GM23338 (cell line): ENCODE measurements at places on chromosomes 5 and 9.
A peak's percentile ranks its signal among the peaks of the same experiment; 100 is the strongest.

DNA sequence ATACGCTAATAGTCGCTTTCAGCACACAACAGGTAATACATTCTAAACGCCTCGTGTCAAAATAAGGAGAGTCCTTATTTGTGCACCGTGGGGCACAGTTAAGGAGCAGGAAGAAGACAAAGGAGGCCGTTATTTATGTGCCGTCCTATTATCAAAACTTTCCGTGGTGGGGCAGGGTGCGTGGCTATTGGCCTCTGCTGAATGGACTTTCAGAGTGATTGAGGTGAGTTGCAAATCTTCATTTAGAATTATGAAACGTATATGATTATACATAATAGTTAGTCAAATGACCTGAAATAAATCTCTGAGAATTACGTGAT is 833 bp downstream of the C5orf24 start:
- DNase-seq: no peak

DNA sequence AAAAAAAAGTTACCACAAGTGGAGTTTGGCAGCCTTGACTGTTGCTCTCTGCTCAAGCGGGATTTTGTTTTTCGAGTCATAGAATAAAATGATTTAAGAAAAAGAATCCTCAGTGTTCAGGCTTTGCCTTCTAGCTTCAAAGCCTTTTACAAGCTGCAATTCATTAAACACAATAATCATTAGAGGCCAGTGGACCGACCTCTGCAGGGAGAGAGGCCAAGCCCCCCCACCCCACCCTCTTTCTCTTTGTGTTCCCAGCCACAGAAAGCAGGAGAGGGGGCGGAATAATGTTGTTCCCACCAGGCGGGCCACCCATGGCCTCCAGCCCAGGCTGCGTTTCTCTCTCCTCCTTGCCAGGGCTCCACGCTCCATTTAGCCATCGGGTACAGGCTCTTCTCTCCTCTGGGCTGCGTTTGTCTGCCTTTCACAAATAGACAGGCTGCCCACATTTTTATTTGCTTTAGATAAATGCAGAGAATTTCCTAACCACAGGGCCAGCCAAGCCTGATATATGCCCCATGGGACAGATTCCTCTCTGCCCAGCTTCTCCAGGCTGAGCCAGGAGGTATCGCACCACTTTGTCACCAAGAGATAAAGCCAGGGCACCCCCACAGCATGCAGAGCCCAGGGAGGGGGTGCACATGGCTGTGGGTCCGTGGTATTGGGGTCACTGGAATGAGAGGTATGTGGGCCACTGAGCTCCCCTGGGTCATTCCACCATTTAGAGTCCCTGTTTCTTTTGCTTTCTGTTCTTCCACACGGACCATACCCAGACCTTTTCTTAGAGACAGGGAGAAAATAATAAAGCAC is 318.8 kb downstream of the PIK3R1 start:
- DNase-seq: no peak

DNA sequence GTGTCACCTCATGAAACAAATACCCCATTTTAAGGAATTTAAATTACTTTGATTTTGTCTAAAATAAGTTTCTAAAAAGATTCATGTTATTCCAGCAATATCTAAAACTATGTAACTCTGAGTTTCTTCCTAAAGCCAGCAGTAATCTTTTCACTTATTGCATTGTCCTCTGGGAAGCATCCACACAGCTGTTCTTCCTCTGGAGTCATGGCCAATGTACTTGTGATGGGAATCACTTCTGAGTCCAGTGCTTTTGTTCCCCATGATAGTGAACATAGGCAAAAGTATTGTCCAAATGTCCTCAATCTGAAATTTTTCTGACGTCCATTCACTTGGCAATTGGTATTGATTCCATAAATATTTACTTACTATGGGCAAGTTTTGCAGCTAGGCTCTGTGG is 125.0 kb downstream of the STARD4 start:
- no peak for DNase-seq

DNA sequence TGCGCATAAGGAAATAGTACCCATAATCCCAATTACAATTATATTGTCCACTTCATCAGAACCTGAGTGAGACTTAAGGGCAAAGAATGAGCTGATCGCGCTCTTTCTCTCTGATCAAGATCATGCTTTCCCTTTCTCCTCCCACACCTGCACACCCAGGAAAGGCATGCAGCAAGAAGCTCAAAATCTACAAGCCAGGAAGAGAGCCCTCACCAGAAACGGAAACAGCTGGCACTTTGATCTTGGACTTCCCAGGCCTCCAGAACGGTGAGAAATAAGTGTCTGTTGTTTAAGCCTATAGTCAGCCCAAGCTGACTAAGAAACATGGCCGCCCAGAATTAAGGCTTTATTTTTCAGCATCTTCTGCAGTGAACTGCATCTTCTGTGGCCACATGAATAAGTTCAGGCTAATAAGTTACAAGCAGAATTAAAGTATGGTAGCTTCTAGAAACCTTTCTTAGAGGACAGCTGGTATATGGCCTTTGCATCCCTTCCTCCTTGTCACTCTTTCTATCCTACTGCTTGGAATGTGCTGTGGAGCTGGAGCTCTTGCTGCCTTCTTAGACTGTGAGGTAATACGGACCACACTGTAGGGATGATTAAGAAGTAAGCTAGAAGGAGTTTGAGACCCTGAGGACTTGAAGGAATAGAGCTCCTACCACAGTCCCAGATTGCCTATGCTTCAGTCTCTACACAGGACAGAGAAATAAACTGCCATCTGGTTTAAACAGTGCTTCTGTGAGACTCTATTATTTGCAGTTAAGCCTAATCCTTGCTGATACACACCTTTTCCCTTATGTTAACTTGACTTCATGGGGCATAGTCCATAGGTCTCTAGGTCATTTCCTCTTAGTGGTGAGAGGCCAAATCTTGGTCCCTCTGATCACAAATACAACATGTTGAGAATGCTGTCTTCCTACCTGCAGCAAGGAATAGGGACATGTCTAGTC is 17.2 kb downstream of the OR2S2 start:
- no peak for DNase-seq

- DNase-seq: no peak
These were observed 195.0 kb downstream of the PDE4D start for GRCh38 chr5:59698207-59699178.

DNA sequence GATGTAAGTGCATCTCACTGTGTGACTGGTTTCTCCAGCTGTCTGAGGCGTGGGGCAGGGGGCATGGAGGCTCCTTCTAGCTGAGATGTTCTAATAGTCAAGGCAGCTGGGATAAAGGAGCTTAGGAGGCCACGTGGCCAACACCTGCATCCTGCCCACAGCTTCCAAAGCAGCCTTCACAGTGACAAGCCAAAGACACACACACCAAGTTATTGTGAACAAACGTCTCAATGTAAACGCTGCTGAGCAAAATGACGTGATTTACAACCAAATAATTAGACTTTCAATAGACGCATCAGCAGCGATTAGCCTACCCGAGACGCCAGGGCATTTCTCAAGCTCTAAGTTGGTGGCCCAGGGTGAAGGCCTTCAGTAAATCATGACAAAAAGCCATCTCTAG is 23.2 kb upstream of the SLC25A51 start:
- no peak for DNase-seq

DNA sequence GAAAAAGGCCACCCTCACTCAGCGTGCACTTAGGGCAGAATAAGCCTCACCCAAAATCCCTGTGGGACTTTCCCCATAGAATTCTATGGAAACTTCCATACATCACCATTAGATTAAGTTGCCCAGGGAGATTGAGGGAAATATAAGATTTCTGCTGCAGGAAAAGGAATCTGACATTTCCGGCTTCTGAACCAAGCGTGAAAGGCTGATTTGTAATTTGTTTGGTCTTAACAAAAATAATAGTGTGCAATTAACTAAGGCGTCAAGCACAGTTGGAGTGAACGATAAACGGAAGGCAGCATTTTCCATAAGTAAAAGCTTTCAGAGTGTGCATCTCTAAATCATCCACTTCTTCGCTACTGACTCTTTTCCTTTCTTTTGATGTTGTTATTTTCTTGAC is 14.0 kb downstream of the UBE2QL1 start:
- no peak for DNase-seq

DNA sequence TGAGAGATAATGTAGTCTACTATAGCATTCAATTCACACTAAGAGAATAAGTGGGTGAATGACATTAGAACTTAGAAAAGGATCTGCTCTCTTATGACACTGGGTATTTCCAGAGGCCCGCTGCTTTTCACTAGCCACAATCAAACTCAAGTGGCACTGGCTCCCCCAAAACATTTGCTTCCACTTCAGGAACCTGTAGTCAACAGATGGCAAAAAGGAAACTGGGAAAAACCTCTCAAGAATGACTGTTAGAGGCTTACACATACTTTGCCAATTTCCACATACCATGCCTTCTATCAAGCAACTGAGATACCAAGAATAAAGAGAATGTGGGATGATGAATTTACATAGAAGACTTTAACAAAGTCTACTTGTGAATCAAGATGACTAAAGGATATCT is 11.2 kb downstream of the POC5 start:
- no peak for DNase-seq

GRCh38 chr9:129746092-129746777 is 6.6 kb downstream of the PTGES start:
- DNase-seq: no peak

DNA sequence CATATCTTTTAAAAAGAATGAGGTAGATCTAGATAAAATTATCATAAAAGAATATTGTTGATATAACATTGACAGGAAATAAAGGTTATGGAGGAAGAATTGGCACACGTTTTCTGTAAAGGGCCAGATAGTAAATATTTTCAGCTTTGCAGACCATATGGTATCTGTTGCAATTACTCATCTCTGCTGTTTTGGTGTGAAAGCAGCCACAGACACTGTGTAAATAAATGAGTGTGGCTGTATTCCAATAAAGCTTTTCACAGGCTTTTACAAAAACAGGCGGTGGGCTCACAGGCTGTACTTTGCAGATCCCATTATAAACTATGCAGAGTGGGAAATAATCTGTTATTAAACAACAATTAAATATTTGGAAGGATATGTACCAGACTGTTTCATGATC is 87.4 kb downstream of the SGCD start:
- DNase-seq: no peak

DNA sequence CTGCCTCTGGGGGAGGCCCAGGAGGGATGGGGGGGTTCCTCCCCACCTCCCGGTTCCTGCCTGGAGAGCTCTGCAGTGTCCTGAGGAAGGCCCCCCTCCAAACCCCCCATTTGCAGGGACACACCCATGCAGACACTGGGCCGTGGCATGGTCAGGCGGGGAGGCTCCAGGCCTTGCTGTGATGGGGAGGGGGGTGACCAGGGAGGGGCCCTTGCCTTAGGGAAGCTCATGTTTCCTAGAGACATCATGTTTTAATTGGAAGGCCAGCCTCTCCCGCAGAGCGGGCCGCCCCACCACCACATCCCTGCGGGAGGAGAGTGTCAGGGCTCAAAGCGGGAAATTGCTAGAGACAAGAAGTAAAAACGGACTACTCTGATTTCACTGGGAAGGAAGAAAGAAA is 12.0 kb downstream of the PRRX2 start:
- no peak for DNase-seq

- no peak for DNase-seq
These were observed 40.7 kb downstream of the AHRR start for GRCh38 chr5:362189-362588.

GRCh38 chr5:122237906-122238305 is 74.1 kb upstream of the SNCAIP start:
- DNase-seq: no peak

GRCh38 chr5:169263591-169263990 is 37.3 kb downstream of the SLIT3 start:
- no peak for DNase-seq

DNA sequence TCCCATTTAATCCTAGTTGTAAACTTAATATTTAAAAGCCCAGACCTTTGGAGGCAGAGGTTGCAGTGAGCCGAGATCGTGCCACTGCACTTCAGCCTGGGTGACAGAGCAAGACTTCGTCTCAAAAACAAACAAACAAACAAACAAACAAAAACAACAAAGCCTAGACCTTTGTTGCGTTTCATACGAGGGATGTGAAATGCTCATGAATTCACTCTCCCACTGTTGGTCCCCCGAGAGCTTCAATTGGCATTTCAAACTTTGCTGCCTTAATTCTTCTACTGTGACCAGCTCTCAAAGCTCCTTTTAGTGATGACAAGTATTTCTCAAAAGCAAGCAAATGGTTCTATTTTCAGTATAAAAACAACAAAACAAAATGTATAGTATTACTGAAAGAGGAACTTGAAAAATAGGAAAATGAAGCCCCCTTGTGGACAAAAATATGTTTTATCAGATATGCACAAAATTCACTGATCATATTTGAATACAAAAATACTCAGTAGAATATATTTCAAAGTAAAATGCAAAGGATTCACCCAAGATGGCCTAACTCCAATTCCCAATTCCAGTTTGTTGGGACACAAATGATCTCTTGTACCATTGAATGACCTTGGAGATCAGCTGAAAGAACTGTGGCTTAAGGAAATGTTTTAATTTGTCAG is 140.4 kb downstream of the ESM1 start:
- peak; percentile 59 for DNase-seq

GRCh38 chr9:38059233-38059936 is 9.6 kb downstream of the SHB start:
- DNase-seq: no peak

- DNase-seq: no peak
These were observed 39.1 kb downstream of the OXCT1 start for GRCh38 chr5:41831155-41831554.

DNA sequence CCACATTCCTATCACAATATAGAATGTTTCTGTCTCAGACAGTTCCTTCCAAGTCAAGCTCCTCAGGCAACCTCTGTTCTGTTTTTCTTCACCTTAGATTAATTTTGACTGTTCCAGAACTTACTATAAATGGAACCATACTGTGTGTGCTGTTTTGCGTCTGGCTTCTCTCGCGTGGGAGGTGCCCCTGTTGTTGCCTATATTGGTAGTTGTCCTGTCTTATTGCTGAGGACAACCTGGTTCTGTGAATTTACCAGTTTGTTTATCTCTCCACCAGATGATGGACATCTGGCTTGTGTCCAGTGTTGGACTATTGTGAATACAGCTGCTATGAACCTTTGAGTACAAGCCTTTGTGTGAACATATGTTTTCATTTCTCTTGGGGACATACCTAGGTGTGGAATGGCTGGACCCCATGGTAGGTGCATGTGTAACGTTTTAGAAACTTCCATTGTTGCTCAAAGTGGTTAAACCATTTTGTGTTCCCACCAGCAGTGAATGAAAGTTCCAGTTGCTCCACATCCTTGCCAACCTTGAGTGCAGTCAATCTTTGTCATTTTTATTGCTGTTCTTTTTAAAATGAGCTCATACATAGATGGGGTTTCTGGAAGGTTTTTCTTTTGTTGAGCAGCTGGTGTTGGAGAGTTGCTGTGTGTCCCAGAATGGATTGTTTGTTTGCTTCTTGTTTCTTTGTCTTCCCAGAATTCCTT is 18.1 kb downstream of the HMCN2 start:
- no peak for DNase-seq

DNA sequence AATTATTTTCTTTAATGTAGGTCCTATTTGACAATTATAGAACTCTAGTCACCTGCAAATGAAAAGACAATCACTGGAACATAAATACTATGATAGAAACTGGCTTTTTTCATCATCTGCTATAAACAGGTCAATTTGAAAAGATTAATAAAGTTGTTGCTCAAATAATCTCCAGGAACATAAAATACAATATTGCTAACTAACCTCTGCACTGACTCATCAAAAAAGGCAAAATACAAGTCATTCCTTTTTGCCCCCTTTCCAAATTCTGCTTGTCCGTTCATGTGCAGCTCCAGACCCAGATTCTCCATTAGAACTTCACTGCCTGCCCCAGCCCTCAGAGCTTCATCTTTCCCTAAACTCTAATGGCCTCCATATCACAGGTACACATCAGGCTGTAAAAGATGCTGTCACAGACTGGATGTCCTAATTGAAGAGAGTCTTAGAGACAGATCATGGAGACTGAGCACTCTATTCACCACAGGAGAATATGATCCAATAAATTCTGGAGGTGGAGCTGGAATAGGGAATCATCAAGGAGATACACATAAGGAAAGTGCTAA is 1.6 kb downstream of the DCTN4 start:
- DNase-seq: no peak
